ENCODE measurements at places on chromosomes 4 and X. TPM values are rescaled to one million over a fixed set of nuclear protein-coding genes. Genes with fewer than 3 reads are reported as not detected.

CCNI gene
- total RNA-seq, result 127 TPM

XG gene
- total RNA-seq, result 0.57 TPM

GBA3 gene
- not detected for total RNA-seq

HPGD gene
- not detected for total RNA-seq

SLC38A5 gene
- total RNA-seq, result 2.2 TPM

HTR2C gene
- 0.44 TPM for total RNA-seq

PAGE2 gene
- not detected for total RNA-seq
